ENCODE measurements at places on chromosomes 2 and 18. TPM values are rescaled to one million over a fixed set of nuclear protein-coding genes. Genes with fewer than 3 reads are reported as not detected.

The C2orf15 gene
- 1.1 TPM for polyA plus RNA-seq

The GPBAR1 gene
- polyA plus RNA-seq: 0.29 TPM

The ALS2 gene
- 3.2 TPM for polyA plus RNA-seq

The POTEI gene
- not detected for polyA plus RNA-seq
